ENCODE measurements at places on chromosomes 2 and 18.
A peak's percentile ranks its signal among the peaks of the same experiment; 100 is the strongest.

DNA sequence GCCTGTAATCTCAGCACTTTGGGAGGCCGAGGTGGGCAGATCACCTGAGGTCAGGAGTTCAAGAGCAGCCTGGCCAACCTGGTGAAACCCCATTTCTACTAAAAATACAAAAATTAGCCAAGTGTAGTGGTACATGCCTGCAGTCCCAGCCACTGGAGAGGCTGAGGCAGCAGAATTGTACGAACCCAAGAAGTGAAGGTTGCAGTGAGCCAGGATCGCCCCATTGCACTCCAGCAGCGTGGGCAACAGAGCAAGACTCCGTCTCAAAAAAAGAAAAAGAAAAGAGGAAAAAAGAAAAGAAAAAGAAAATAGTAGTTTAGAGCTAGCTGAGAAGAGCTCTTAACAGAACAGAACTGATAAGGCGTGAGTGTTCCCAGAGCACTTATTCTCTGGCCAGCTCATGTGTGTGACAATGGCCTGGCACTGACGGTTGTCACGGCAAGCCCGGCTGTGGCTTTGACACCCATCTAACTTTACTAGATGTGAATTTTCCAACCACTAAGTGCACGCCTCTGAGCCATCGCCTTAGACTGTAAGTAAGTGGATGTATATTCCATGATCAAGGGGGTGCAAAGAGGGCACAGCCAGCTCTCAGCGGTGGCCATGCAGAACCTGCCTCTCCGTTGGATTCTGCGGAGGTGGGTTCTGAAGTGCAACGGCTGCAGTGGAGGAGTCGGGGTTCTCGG lies 80.0 kb downstream of the ZNF516 start:
- DNase-seq: no peak

DNA sequence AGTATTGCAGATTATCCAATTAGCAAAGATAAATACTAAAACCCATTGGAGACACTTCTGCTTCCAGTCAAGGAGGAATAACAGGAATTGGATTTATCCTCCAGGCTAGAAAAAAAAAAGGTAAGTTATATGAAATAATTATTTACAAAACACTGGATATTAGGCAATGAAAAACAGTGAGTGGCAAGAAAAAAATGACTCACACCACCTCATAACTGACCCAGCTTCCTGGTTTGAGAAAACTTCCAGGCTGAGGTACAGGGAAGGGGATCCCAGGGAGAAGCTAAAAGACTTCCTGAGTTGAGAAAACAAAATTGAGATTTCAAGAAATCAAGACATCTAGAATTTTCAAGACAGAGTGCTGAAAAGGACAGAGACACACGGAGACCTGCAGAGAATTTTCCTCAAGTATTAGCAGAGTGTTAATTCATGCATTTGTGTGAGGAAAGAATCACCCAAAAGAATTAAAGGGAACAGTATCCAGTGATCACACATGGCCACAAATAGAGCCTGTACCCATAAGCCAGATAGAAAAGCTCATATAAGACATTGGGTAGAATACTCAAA lies 17.4 kb downstream of the SRD5A2 start:
- DNase-seq: no peak

GRCh38 chr2:69669666-69670065 lies 26.1 kb upstream of the AAK1 start:
- no peak for DNase-seq

GRCh38 chr2:73704285-73704684 lies 32.9 kb downstream of the TPRKB start:
- no peak for DNase-seq

DNA sequence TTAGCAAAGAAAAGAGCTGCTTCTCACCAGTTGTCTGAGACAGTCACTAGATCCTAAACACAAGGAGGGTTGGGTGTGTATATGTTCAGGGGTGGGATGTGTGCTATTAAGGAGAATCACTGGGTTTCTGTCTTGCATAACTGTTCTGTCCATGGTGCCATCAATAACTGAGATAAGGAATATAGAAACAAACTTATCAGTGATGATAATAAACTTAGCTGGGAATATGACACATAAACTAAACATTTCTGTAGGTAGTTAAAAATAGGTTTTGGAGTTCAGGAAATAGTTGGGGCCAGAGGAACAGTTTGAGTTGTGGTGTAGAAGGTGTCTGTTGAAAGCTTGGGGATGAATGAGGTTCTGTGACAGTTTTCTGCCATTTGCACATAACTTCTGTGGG lies 17.4 kb downstream of the NAPG start:
- DNase-seq: no peak

- DNase-seq: peak; percentile 53
Measured at GRCh38 chr2:189347540-189347939, 93.7 kb upstream of the WDR75 start.

GRCh38 chr2:117935456-117935855 lies 78.4 kb downstream of the CCDC93 start:
- no peak for DNase-seq

DNA sequence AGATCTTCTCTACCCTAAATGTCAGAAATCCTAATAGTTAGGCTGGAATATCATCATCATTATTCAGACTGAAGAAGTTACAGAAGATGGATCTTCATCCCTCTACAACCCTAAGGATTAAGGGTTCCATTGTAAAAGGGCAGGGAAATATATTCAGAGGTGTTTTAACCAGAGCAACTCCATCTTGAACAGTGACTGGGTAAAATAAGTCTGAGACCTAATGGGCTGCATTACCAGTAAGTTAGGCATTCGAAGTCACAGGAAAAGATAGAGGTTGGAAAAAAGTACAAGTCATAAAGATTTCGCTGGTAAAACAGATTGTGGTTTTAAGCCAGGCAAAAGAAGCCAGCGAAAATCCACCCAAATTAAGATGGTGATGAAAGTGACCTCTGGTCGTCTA lies 968.7 kb downstream of the CNTNAP5 start:
- no peak for DNase-seq

DNA sequence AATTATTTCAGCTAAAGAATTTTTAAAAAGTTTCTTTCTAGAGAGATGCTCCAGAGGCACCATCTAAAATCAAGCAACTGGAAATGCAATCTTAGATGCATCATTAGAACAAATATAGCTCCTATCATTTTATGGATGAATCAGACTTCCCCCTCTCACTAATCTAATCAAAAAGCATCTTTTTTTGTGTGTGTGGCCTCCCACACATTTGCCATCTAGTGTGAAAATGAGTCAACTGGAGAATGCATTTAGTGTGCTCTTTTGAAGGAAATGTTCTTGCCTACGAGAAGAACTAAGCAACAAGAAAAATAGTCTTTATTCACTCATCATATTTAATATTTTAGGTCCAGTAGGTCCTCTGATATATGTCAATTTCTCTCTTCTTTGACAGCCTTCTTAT lies 39.5 kb upstream of the FIGN start:
- DNase-seq: no peak

- DNase-seq: no peak
Measured at GRCh38 chr2:164622338-164623106, 1.2 kb upstream of the GRB14 start.

DNA sequence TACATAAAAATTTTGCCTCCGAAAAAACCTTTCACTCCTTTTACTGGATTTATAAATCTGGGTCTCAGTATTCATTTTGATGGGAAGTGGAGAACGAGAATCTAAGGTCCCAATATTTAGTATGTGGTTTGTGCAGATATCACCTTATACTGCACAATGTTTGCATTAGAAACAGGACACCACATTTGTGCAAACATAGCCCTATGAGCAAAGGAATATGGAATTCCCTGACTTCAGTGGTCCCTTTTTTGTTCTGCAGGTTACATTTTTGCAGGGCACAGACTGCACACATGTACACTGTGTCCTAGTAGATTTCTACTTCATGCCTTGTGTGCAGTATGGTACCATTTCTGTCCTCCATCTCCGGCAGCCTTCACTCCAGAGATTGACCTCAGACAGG lies 130.0 kb downstream of the CDH19 start:
- DNase-seq: no peak

- DNase-seq: no peak
Measured at GRCh38 chr2:137677466-137677865, 286.8 kb upstream of the HNMT start.

GRCh38 chr18:5060543-5060942 lies 136.5 kb downstream of the AKAIN1 start:
- DNase-seq: no peak

GRCh38 chr18:7317804-7318231 lies 86.9 kb downstream of the LRRC30 start:
- DNase-seq: no peak

- DNase-seq: no peak
Measured at GRCh38 chr18:75203416-75204268, 5.3 kb downstream of the PTGR3 start.

GRCh38 chr2:221420245-221420644 lies 151.9 kb downstream of the EPHA4 start:
- peak; percentile 71 for DNase-seq

- no peak for DNase-seq
Measured at GRCh38 chr2:190139371-190139770, 76.8 kb upstream of the MSTN start.

GRCh38 chr2:18980786-18981430 lies 377.5 kb downstream of the OSR1 start:
- no peak for DNase-seq

DNA sequence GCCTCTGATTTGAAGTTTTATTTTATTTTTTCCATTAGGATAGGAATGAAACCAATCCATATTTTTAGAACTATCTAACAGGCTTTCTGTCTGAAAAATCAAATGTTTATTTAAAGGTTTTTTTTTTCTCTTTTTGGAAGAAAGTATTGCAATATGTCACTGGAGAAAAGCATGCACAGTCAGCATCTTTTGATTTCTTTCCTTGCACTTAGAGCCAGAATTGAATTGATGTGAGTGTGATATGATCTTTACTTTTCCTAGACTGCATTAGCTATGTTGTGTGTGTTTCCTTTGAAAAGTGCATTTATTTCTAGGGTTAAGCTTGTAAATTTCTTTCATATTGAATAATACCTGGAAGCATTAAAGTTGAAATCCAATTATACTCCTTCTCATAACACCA lies 87.6 kb downstream of the ASXL3 start:
- no peak for DNase-seq

DNA sequence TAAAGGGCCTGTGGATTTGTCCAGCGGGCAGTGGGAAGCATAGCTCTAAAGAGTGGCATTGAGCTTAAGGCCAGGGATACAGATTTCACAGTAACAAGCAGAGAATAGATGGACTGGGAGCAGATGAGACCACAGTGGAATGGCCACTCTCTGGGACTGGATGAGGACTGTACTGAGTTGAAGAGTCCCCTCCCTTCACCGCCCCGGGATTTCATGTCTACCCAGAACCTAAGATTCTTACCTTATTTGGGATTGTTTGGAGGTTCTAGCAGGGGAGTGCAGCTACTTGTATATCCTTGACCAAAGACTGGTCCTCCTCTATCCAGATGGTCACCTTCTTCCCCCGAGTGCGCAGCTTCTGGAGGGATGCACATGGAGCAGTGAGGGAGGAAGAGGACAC lies 28.0 kb upstream of the EFEMP1 start:
- no peak for DNase-seq

DNA sequence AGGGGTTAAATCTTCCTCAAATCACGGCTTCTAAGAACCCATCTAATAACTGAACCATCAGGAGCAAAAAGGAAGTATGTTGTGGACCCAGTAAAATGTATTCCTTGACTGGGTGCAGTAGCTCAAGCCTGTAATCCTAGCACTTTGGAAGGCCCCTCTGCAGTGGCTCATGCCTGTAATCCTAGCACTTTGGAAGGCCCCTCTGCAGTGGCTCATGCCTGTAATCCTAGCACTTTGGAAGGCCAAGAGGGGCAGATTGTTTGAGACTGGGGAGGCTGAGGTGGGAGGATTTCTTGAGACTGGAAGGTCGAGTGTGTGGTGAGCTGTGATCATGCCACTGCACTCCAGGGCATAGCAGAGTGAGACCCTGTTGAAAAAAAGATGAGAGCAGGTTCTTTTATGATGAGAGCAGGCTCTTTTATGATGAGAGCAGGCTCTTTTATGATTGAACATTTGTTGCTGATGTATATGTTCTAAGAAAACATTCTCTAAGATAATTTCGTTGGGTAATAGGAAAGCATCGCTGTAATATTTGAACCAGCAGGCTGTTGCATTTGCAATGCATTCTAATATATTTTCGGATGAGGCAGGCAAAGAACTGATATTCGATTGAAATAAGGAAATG lies 3.5 kb upstream of the PARD6G start:
- no peak for DNase-seq

- DNase-seq: peak; percentile 90
Measured at GRCh38 chr2:229852565-229852964, 69.2 kb downstream of the TRIP12 start.

DNA sequence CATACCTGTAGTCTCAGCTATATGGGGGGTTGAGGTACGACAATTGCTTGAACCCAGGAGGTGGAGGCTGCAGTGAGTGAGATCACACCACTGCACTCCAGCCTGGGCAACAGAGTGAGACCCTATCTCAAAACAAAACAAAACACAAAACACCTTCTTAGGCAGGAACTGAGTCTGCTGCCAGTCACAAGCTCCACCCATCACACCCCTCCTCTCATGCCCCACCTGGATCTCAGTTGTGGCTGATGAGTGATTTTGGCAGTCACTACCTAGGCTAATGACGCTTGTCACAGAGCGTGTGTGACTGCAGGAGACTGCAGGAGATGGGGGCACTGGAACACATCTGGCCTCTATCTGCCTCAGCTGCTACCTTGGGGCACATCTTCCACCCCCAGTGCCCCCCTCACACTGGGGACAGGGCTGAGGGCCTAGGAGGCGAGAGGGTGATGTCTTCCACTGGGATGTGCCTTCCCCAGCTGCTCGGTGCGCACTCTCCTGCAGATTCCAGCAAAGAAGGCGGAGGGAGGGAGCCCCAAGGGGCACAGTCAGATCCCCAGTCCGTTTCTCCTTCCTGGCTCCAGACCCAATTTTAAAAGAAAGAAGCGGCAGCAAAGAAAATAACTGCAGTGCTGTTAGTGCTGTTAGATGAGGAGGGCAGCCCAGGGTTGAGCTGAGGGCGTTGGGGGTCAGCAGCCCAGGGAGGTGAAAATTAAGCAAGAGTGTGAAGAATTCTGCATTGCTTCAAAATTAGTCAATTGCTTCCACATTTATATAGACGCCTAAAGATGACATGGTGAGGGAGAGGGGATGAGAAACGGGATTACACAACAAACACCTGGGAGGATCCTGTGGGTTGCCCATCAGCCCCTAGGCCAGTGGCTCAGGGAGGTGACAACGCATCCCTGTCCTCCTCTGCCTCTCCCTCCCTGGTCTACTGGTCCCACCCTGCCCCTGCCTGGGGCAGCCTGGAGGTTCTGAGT lies 143.6 kb upstream of the HAAO start:
- no peak for DNase-seq

- no peak for DNase-seq
Measured at GRCh38 chr2:223644136-223644535, 42.0 kb upstream of the SCG2 start.

GRCh38 chr18:45880876-45881558 lies 55.5 kb downstream of the SIGLEC15 start:
- no peak for DNase-seq

DNA sequence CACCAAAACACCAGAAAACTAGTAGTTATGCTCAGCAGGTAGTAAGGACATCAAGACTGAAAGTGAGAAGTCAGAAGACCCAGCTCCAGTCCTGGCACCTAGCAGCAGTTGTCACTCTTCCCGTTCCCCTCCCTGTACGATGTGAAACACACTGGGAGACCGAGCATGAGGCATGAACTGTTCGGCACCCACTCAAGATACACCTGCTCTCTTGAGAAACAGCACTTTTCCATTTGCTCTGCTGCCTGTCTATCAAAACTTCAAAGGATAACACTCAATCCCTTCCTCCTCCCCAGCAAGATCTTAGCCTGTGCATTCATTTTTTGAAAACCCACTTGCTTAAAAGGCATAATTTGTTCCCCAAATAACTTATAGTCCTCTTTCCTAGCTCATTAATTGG lies 123.9 kb downstream of the PLEKHM3 start:
- DNase-seq: no peak
